Jurkat, Clone E6-1 (cell line): ENCODE measurements at places on chromosomes 11 and 22.
A peak's percentile ranks its signal among the peaks of the same experiment; 100 is the strongest.

- DNase-seq, result no peak
Measured at GRCh38 chr11:35632301-35632700, 14.0 kb downstream of the FJX1 start.

- no peak for DNase-seq
Measured at GRCh38 chr11:128891913-128892398, 800 bp downstream of the KCNJ5 start.

GRCh38 chr22:28172892-28173670 lies 254.0 kb upstream of the PITPNB start:
- peak; percentile 32 for DNase-seq

DNA sequence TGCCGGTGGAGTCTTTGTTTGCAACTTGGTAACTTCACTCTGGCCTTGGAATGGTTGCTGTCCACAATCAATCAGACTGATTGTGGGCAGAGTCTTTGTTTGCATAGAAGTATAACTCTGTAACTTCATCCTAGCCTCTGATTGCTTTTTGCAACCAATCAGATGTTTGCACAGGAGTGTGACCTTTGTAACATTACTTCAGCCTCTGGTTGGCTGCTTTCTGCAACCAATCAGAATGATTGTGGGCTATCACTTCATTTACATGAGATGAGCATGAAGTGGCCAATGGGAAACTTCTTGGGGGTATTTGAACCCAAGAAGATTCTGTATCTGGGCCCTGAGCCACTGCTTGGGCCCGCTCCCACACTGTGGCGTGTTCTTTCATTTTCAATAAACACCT lies 79.6 kb upstream of the CLDN5 start:
- no peak for DNase-seq

DNA sequence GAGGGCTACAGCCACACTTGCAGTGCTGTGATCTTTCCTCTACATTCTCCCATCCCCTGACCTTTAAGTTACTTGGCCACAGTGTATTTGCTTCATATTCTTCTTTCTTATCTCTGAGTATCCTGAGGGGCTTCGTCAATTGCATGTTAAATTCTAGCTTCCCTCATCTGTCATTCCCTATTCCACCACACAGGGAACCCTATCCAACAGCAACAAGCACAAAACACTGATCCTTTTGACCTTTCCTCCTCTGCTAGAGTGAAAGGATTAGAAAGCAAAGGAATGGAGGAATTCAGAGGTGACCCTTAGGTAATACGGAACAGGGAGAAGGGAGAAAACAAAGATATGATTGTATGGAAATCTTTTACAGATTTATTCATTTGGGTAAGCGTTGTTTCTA lies 1061.7 kb upstream of the TENM4 start:
- DNase-seq, result no peak

DNA sequence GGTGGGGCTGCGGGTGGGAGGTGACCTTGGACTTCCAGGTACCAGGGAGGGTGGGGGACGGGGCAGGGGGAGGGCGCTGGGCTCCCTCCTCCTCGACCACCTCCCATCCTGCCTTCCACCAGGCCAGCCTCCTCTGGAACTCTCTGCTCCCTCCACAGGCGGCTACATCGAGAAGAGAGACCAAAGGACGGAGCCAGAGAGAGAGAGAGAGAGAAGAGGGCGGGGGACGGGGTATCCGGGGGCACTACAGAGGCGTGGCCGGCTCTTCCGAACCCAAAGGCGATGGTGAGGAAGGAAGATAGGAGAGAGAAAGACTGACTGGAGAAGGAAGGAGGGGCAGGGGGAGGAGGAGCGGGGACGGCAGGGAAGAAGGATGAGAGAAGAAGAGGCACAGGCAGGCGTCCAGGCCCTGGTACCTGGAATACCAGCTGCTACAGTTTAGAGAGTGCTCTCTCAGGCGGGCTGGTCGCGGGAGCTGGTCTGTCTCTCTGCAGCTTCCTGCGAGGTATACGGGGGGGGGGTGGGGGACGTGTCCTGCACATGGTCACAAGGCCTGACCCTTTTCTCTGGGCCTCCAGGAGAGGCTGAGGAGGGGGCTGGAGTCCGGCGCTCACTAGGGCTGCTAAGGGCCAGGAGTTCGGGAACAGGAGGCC lies 38.0 kb downstream of the IGSF9B start:
- DNase-seq, result no peak

DNA sequence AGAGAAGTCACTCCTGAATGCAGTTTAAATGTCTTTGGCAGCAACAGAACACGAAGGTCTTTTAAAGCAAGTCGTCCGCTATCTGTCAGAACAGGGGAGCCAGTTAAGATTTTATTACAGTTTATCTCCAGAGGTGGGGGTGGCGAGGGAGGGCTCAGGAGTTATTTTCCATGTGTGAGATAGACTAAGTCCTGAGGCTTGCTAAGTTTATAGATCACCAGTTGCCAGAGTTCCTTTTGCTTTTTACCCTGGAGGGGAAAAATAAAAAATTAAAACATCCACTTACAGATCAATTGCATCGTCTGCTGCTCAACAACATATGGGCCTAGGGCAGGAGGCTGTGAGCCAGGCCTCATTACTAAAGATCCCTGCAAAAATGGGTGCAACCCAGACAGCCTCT lies 90.7 kb downstream of the SNX19 start:
- DNase-seq, result no peak

DNA sequence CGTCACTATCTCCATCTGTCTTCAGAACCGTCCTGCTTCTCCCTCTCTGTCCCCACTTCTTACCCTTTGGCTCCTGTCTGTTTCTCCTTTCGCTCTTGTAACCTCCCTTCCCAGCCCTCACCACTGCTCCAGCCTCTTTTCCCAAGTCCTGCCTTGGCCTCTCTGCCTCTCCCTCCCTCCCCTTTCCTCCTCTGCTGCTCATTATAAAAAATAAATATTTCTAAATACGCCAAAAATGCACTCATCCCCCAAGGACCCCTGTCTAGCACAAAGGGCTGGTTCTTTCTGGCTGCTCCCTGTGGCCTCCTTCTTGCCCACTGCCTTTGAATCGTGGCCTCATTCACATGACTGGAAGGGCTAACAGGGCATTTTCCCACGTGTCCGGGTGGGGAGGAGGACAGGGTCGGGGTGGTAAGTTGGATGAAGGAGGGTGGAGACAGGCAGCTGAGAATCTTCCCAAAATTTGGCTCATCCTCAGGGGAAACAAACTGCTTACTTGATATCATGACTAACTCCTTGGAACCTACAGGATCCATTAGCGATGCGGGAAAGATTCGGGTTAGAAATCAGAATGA lies 26.4 kb upstream of the OAF start:
- no peak for DNase-seq

DNA sequence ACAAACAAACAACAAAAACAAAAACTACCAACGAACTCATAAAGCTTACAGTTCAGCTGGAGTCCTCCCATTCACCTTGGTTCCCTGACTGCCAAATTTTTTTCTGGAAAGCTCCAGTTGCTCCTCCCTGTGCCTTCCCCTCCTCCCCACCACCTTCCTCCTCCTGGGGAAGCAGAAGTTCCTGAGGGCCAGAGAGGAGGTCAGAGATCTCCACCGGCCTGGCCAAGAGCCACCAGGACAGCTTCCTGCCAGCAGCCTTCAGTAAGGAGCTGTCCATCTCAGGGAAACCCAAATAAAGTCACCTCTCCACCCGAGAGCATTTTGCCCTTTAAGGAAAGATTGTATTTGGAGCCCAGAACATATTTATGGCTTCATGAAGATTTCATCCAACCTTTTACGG lies 20.0 kb downstream of the APLNR start:
- no peak for DNase-seq

- DNase-seq, result no peak
Measured at GRCh38 chr22:46136486-46137217, 13.7 kb upstream of the PPARA start.

DNA sequence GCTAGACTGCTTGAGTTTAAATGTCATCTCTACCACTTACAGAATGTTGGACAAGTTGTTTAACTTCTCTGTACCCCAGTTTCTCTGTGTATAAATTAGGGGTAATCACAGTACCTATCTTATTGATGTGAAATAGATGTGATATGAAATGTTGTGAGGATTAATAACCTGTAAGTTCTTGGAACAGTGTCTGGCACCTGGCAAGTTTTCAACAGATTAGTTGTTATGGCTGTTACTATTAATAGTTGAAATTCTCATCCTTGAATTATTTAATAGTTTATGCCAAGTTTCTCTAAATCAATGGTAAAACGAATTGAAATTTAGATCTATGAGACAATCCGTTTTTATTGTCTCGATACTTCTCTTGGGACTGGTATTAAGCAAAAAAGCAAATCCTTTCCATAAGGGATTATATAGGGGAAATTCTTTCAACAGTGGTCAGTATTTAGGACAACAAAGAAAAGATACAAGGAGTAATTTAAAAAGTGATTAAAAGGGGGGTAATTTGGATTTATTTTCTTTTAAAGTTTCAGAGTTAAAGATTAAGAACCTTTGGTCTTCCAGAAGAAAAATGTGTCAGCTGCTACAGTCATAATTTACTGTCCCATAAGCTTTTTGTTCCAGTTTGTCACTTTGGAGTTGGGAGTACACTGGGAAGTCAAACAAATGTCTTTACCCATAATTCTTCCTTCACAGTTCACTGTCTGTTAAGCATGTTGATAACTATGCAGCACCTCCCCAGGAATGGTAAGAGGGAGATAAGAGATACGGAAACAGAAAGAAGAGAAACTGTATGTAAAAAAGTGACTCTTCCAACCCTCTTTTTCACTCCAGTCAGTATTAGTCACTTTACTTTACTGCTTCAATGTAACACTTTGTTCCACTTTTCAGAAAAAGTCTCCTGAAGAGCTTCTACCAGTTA lies 13.2 kb downstream of the PDE3B start:
- no peak for DNase-seq

DNA sequence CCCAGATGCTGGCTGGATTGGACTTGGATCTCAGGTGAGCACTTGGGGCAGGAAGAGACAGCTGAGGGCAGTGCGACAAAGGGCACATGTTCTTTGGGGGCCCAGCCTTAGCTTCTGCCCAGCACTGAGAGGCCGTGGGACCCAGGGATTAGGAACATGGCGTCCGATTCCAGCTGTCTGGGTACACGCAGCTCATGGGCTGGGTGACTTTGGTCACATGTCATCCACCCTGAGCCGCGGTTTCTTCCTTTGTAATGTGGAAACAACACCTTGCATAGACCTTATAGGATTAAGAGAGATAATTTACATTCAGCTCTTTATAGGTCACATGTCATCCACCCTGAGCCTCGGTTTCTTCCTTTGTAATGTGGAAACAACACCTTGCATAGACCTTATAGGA lies 39.8 kb downstream of the MYO18B start:
- no peak for DNase-seq
